ENCODE measurements at places on chromosomes 3 and 15.

DNA sequence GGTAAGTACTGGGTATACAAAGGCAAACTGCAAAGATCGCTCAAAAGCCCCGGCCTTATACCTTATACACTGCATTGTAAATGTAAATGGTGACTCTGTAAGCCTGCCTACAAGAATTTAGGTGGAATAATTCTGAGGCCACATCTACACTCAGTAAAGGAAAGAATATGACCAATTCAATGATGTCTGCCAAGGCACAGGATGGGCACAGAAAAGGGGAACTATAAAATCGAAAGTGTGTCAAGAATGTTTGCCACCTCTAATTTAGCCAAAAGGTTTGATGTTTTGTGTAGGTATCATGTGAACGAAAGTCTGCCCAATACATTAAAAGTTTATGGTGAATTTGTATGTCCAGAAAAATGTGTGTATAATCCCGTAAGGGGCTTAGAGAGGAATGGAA lies 96.1 kb downstream of the FOXP1 start:
- DNase-seq = no peak

- no peak for DNase-seq
These were observed 19.3 kb downstream of the KLHL24 start for GRCh38 chr3:183654727-183655126.

DNA sequence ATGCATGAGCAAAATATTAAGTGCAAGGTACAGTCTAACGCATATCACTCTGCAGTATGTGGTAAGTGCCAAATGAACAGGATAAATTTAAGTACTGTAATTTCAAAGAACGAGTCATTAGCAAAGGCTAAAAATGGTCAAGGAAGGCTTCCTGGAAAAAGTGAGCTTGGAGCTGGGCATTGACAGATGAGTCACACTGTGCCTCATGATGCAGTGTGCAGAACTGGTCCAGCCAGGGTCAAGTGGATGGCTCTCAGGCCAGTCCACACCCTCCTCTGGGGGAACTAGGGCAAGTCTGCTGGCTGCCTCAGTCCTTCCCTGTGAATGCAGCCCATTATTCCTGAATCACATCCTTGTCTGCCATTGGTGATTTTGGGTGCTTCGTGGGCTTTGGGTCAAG lies 76.3 kb downstream of the CACNA1D start:
- DNase-seq = no peak

GRCh38 chr3:137669519-137670060 lies 94.5 kb upstream of the SOX14 start:
- DNase-seq = no peak

GRCh38 chr3:124812291-124813265 lies 74.6 kb downstream of the ITGB5 start:
- no peak for DNase-seq

DNA sequence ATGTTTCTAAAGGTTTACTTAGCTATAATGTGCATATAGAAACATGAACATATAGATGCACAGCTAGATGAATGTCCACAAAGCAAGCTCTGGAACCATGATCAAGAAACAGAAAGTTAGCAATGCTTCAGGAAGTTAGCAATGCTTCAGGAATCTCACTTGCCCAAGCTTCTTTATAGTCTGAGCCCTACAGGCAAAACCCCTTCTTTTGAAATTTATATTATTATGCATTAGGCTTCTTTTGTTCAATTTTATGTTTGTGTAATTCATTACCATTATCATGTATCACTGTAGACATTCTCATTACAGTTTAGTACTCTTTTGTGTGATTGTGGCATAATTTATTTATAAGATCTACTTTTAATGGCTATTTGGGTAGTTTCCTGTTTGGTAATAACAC lies 286.4 kb upstream of the BCHE start:
- DNase-seq = no peak

- no peak for DNase-seq
These were observed 645 bp upstream of the SLITRK3 start for GRCh38 chr3:165196577-165197480.

GRCh38 chr3:196268284-196269163 lies 19.0 kb downstream of the PCYT1A start:
- DNase-seq = no peak

DNA sequence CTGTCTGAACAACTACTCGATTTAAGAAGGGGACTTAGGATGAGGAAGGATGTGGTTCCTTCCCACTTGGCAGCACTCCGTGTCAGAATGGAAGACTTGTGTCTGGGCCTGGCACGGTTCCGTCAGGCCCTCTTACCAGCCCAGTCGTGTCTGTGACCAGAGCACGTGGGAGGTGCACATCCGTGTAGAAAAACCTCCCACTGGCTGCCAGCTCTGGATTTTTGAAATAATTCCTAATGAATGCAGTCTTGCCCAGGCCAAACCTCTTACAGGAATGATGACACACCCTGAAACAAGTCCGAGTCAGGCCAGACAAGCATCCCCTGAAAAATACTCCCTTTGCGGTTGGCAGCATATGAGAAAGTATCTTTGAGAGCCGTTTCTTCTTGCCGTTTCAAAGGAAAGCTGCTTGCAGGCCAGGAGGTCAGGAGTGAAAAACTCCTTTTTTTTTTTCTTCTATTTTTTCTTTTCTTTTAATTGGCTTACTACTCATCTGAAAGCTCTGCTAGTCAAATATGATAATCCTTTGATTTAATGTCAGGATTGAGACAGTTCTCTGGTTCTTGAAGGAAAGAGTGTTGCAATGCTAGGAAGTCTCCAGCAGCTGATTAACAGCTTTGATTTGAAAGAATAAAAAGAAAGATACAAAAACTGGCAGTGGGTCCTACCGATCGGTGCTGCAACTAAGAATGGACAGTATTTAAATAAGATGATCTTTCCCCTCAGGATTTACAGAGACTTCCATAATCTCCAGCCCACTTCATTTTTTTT lies 19.8 kb downstream of the IL1RAP start:
- DNase-seq = no peak
